ENCODE measurements at places on chromosomes 3 and 15.

DNA sequence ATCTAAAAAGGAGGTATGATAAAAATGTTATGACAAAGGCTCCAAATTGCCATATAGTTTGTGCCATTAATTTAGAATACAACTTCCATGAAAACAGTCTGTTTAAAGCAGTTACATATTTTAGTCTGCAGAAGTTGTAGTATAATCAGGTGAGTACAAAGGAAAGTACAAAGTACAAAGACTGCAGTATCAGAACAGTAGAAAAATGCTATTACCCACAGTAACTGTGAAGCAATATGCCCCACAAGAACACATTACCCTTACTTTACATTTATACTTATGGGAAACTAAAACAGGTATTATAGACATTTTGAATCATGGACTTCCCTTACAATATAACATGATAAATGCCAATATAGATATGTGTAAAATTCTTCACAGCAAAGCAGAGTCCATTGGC is 398.5 kb downstream of the ERC2 start:
- no peak for DNase-seq

GRCh38 chr3:152671446-152672319 is 163.2 kb upstream of the P2RY1 start:
- no peak for DNase-seq

DNA sequence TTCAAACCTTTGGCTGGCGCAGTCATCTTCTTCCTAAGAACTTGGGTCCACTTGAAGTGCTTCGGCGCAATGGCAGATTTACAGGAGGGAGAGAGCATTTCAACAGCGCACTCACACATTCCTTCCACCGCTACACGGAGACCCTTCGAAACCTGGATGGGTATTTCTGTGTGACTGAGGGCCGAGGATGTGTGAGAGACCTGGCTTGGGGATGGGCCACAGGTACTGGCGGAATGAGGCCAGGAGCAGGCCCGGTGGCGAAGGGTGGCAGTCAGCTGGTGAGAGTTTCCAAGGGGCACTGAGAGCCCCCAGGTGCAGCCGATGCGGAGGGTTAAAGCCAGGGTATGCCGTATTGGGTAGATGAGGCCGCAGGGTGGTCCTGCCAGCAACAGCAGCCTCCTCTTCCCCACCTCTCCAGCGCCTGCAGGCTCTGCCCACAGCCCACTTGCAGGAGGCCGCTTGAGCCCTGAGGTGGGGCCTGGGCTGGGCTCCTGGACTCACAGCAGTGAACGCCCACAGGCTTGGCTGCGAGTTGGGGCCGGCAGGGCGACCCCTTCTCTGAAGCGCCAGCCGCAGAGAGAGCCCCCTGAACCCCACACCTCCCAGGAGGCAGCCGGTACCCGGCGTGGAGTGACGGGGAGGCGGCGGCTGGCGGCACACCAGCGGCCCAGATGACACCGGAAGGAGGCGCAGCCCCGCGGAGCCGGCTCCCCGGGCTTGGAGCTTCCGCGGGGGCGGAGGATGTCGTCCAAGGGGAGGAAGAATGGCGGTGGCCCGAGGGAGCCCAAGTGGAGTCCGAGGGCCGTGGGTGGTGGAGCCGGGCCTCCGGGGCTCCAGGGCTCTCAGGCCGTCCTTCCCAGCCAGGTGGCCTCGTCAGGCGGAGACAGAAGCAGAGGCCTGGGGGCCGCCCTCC is 166.5 kb downstream of the NSMCE3 start:
- no peak for DNase-seq

DNA sequence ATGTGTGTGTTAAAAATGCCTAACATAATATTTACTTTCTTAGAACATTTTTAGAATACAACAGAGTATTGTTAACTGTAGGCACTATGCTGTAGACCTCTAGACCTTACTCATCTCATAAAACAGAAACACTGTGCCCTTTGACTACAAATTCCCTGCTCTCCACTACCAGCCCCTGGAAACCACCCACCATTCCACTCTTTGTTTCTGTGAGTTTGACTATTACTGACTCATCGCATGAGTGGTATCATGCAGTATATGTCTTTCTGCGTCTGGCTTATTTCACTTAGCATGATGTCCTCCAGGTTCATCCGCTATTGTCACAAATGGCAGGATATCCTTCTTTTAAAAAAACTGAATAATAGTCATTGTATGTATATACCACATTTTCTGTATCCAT is 216.7 kb upstream of the CFAP20DC start:
- DNase-seq = no peak

DNA sequence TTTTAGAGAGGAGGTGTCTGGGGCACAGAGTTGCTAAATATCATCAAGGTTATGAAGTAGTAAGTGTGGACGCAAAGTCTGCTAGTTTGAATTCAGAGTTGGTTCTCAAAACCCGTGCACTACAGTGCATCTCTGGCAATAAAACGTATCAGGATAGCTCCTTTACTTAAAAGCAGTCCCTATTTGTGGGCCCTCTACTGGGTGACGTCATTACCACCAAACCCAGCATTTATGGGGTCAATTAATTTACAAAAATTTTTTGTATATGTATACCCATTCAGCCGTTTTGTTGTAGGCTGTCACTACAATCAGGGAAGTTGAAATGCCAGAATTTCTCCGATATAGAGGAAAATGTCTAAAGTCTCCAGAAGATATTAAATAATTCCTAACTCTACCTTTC is 8.8 kb downstream of the OR4F15 start:
- no peak for DNase-seq

- no peak for DNase-seq
These were observed 2.0 kb downstream of the FAM43A start for GRCh38 chr3:194687638-194688199.

GRCh38 chr3:69032142-69032541 is 18.7 kb upstream of the EOGT start:
- no peak for DNase-seq

- DNase-seq = no peak
These were observed 46.7 kb downstream of the TMOD3 start for GRCh38 chr15:51876169-51876568.

DNA sequence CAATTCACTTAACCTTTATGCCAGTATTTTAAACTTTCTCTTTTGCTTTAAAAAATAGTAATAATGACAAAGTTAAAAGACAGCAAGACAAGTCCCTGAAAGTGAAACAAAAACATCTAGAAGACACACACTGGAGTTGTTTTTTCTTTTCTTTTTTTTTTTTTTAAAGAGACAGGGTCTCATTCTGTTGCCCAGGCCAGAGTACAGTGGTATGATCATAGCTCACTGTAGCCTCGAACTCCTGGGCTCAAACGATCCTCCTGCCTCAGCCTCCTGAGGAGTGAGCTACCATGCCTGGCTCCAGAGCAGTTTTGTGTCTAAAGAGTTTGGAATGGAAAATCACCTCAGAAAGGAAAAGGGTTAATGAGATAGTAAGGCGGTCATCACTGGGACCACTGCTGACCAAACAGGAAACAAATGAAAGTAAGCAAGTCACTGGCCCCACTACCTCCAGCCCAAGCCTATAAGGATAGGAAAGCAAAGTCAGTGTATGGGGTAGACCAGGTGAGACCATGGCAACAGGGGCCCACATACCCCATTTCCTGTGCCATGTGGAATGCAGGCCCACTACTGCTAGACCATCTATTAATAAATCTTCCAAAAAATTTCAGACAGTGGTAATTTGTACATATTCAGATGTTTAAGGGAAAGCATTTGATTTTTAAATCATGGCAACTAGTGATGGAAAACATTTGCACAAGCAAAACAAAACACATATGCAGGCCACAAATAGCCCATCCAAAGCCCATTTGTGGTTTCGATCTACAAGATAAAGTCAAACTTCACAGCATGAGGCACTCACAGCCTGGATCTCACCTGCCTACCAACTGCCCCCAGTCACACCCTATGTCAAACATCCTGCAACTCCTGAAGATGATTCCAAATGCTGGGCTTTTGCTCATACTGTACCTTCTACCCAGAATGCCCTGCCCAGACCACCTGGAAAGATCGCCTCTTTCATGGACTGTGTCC is 62.6 kb downstream of the OSBPL10 start:
- no peak for DNase-seq

GRCh38 chr3:146189519-146190173 is 28.7 kb upstream of the PLOD2 start:
- DNase-seq = no peak
